Calu3 (cell line): ENCODE measurements at places on chromosomes 5 and 9. TPM values are rescaled to one million over a fixed set of nuclear protein-coding genes. Genes with fewer than 3 reads are reported as not detected.
A peak's percentile ranks its signal among the peaks of the same experiment; 100 is the strongest.

DNA sequence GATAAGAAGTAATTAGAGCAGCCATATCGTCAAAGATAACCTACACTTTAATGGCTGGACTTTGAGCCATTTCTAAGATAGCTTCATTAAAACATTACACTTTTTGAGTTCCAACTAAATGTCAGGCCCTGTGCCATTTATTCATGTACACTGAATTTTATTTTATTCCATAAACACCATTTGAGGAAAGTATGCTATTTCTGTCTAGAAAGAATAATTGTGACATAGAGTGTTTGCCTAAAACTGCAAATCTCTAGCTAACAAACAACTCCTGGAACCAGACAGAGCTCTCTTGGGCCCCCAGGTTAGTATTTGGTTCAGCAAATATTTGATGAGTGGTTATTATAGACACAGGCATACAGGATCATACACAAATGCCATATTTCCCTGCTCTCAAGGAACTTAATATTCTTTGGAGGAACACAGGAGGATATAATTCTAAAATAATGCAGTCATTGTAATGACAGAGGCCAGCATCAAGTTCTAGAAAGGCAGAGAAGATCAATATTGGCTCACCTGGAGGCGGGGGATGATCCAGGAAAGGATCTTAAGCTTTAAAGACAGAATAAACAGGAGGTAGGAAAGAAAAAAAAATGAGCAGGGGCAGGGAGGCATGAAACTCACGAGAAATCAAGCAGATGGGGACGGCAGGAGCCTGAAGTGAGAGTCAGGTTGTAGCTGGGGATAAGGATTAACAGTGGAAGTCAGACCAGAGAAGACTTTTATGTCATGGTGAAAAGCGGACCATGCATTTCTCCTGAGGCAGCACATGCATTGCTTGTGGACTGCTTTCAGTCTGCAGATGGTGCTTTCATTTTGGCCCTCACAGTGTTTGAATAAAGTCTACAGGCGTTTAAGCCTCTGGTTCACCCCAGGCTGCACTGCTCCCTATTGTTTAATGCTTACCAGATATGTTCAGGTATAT, 127.7 kb downstream of the GCNT1 start:
- peak overlapping the region; percentile 8 for H3K27ac ChIP-seq
- H3K4me3 ChIP-seq: no peak overlapping the region
- H3K4me1 ChIP-seq: peaks cover 12% of the 10 kb centered on the region
- H3K27me3 ChIP-seq: peaks cover 26% of the 10 kb centered on the region

DNA sequence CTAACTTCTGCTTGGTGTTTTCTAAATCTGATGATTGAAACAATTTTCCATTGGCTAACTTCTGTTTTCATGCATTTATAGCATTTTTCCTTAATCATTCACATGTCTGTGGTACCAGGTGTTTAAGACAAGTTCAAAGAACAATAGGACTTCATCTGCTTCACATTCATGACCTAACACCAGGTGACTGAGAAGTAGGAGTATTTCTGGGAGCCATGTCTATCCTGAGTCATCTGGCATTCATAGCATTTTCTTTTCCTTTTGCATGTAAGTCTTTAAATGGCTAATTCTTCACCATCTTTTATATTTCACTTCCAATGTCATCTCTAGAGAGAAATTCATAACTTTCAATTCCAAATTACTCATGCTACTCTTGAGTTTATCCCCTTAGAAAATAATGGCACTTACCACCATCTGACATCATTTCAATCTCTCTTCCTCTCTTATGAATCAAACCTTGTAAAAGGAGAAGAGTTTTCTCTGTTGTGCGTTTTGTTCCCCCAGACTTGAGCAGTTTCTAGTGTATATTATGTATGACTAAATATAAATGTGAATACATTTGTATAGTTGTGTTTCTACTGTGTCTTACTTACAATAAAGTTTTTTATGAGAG, 1196.1 kb upstream of the CDH9 start:
- H3K36me3 ChIP-seq: no peaks in the 10 kb centered on the region
- H3K27me3 ChIP-seq: no peaks in the 10 kb centered on the region
- H3K27ac ChIP-seq: no peak overlapping the region
- H3K4me3 ChIP-seq: no peak overlapping the region
- no peak for DNase-seq

DNA sequence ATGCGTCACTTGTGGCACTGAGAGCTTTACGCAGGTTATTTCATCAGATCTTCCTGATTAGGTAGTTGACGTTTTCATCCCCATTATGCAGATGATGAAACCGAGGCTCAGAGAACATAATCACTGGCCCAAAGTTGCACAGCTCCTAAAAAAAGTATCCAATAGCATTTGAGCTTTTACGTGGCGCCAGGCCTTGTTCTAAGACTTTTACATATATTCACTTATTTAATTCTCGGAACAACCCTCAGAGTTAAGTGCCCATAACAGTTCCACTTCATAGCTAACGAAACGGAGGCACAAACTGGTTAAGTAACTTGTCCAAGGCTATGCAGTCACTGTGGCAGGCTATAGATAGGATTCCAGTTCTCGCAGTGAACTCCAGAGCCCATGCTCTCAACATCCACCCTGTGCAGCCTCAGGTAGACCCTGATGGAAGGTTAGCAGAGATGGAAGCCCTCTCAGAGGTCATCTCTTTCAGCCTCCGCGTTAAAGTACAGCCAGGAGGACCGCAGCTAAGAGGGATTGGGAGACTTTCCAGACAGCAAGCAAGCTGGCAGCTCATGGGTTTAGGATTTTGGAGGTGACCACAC, 39.3 kb downstream of the AMBP start:
- H3K27ac ChIP-seq: no peak overlapping the region
- H3K36me3 ChIP-seq: peaks cover 5% of the 10 kb centered on the region
- DNase-seq: no peak
- no peaks in the 10 kb centered on the region for H3K27me3 ChIP-seq
- no peaks in the 10 kb centered on the region for H3K4me1 ChIP-seq
- no peak overlapping the region for H3K4me3 ChIP-seq

DNA sequence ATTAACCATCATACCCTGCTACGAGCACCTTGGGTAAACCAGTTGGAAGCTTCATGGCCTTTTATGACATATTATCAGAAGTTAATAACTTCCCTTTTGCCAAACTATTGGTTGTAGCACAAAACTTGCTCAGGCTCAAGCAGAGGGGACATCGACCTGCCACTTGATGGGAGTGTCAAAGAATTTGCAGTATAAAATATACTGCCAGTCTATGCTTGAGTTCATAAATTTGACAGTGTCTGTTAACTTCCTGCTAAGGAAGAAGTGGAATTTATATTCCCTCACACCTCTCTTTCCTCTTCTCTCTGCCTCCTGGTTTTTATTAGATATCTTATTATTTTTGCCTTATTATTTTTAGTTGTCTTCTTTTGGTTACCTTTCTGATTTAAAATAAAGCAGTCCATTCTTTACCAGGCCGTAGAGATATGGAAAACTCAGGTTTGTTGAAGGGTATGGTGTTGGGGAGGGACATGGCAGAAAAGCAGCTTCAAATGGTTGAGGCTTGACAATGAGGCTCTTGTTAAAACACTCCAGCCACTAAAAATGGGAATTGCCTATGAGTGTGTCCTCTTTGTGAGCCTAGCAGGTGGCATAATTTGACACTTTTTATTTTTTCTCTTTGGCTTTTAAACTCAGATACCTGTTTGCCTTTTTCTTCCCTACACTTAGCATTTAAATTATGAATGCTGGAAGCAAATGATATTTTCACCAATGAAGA, 298.0 kb downstream of the DOCK8 start:
- H3K4me1 ChIP-seq: no peaks in the 10 kb centered on the region
- no peaks in the 10 kb centered on the region for H3K27me3 ChIP-seq
- no peaks in the 10 kb centered on the region for H3K36me3 ChIP-seq
- DNase-seq: no peak

GRCh38 chr5:143331956-143332355, 71.5 kb downstream of the NR3C1 start:
- no peak for DNase-seq
- no peaks in the 10 kb centered on the region for H3K27me3 ChIP-seq
- H3K36me3 ChIP-seq: peaks cover 4% of the 10 kb centered on the region
- H3K4me3 ChIP-seq: no peak overlapping the region
- H3K27ac ChIP-seq: no peak overlapping the region

DNA sequence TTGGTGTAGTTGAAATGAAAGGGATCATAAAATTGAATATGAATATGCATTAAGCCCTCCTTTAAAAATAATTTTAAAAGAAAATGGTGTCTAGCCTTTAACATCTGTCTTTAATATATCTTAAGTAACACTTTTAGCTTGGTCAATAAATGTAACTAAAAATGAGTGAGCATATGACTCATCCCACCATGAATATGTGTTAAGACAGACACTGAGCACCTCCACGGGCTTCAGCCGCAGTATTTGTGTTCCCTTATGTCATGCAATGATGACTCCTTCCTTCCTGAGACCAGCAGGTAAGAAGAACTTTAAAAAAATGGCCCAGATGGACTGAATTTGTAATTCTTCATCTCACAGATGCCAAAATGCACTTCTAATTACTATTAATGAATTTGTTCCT, 563.2 kb downstream of the NR2F1-AS1 start:
- H3K27ac ChIP-seq: no peak overlapping the region
- no peaks in the 10 kb centered on the region for H3K27me3 ChIP-seq
- H3K36me3 ChIP-seq: no peaks in the 10 kb centered on the region

SPACA9 gene
- total RNA-seq: 2.2 and 2.5 TPM in 2 replicates

STPG3 gene
- total RNA-seq: not detected in 2 replicates
